ENCODE measurements at places on chromosomes 5 and 9. TPM values are rescaled to one million over a fixed set of nuclear protein-coding genes. Genes with fewer than 3 reads are reported as not detected.

- H3K27me3 ChIP-seq: no peaks in the 10 kb centered on the region
- DNase-seq: no peak
- H3K27ac ChIP-seq: no peak overlapping the region
- H3K4me1 ChIP-seq: no peaks in the 10 kb centered on the region
- H3K4me3 ChIP-seq: no peak overlapping the region
- no peaks in the 10 kb centered on the region for H3K36me3 ChIP-seq
Measured at GRCh38 chr5:108678091-108678490, 69.6 kb upstream of the FER start.

DNA sequence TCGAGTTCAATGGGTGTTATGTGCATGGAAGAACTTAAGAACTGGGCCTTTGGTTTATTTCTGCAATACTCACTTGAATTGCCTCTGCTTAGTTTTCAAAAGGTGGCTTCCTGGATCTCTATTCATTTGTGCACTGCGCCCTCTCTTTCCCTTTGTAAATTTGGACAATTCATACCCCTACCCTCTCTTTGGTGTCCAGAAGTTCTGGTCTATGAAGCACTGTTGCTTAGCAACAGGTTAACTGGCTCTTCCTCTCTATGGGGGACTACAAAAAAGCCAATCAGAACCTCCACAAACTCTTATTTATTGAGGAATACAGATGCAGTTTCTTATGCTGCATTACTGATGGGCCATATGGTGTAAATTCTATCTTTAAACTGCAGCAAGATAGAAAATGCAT is 13.5 kb upstream of the FAM120A start:
- DNase-seq: no peak
- H3K27ac ChIP-seq: no peak overlapping the region
- H3K36me3 ChIP-seq: no peaks in the 10 kb centered on the region
- H3K4me3 ChIP-seq: no peak overlapping the region

GRCh38 chr5:119860463-119860862 is 231.1 kb downstream of the FAM170A start:
- H3K27ac ChIP-seq: no peak overlapping the region
- H3K4me3 ChIP-seq: no peak overlapping the region
- H3K36me3 ChIP-seq: no peaks in the 10 kb centered on the region
- peaks cover 5% of the 10 kb centered on the region for H3K4me1 ChIP-seq

DNA sequence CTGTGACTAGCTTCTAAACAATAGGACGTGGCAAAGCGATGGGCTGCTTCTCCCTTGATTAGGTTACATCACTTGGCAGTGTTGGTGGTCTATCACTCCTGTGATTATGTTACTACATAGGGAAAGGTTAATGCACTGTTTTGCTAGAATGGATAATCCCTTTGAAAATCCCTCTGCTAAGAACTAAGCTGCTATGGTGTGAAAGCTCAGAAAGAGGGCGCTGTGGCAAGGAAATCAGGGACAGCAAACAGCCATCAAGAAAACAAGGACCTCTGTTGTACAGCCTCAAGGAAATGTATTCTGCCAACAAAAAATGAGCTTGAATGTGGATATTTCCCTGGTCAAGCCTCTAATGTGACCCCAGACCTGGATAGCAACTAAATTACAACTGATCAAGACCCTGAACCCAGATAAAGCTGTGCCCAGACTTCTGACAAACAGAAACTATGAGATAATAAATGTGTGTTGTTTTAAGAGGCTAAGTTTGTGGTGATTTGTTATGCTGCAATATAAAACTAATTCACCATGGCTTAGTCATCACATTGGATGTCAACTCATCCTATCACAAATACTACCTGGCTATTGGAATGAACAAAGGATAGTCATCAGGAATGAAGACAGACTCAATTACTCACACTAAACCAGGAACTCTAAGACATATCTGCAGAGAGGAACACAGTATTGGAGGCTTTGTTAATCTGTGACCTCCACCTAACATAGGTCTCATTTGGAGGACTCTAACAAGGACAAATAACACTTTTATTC is 1215.9 kb downstream of the EFNA5 start:
- H3K4me3 ChIP-seq: no peak overlapping the region
- H3K4me1 ChIP-seq: no peaks in the 10 kb centered on the region
- H3K36me3 ChIP-seq: no peaks in the 10 kb centered on the region
- no peak for DNase-seq
- no peaks in the 10 kb centered on the region for H3K27me3 ChIP-seq

GRCh38 chr9:92504881-92505280 is 22.6 kb upstream of the ASPN start:
- no peaks in the 10 kb centered on the region for H3K27me3 ChIP-seq
- no peaks in the 10 kb centered on the region for H3K36me3 ChIP-seq
- peak overlapping the region; percentile 89 for H3K27ac ChIP-seq

GRCh38 chr9:134066526-134066912 is 1.3 kb downstream of the BRD3 start:
- DNase-seq: no peak
- H3K27me3 ChIP-seq: no peaks in the 10 kb centered on the region
- no peak overlapping the region for H3K27ac ChIP-seq
- no peaks in the 10 kb centered on the region for H3K36me3 ChIP-seq

DNA sequence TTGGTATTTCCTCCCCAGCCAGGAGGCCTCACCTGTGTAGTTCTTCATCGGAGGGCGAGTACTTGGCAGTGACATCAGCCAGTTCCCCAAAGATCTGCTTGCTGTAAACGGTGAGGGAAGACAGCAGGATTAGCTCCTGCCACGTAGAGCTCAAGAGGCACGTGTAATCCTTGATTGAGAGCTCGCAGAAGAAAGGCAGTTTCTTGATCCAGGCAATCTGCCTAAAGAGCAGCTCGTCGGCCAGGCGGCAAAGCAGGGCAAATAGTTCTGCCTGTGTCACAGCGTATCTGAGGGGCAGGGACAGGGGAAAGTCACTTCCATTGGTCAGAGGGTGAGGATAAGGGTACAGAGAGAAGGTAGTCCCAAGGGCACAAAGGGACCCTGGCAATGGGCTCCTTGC is 28.6 kb upstream of the NR5A1 start:
- no peak overlapping the region for H3K27ac ChIP-seq
- H3K27me3 ChIP-seq: no peaks in the 10 kb centered on the region
- H3K36me3 ChIP-seq: no peaks in the 10 kb centered on the region
- H3K4me1 ChIP-seq: no peaks in the 10 kb centered on the region
- DNase-seq: no peak
- no peak overlapping the region for H3K4me3 ChIP-seq

GRCh38 chr5:55855509-55855908 is 4.4 kb downstream of the IL31RA start:
- DNase-seq: no peak
- no peaks in the 10 kb centered on the region for H3K27me3 ChIP-seq

Gene G3BP1
- 64.7 TPM for total RNA-seq

DNA sequence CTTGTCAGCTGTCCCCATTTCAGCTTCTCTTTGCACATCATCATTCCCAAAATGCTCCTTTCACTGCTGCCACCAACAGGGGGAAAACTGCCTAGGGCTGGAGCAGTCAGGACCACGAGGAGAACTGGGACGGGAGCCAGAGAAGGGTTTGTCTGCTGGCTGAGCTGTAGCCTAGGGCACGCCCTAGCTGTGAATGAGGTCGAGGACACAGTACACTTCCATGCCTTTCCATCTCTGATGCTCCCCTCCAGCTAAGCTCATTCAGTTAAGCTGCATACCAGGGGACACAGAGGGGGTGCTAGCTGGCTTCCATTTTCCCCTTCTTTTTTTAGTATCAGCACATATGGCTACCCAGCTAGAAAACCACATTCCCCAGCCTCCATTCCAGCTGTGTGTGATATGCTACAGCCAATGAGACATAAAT is 64.7 kb downstream of the STK10 start:
- H3K27me3 ChIP-seq: no peaks in the 10 kb centered on the region
- H3K4me1 ChIP-seq: no peaks in the 10 kb centered on the region
- DNase-seq: no peak
- H3K4me3 ChIP-seq: no peak overlapping the region
- no peak overlapping the region for H3K27ac ChIP-seq
- H3K36me3 ChIP-seq: no peaks in the 10 kb centered on the region

DNA sequence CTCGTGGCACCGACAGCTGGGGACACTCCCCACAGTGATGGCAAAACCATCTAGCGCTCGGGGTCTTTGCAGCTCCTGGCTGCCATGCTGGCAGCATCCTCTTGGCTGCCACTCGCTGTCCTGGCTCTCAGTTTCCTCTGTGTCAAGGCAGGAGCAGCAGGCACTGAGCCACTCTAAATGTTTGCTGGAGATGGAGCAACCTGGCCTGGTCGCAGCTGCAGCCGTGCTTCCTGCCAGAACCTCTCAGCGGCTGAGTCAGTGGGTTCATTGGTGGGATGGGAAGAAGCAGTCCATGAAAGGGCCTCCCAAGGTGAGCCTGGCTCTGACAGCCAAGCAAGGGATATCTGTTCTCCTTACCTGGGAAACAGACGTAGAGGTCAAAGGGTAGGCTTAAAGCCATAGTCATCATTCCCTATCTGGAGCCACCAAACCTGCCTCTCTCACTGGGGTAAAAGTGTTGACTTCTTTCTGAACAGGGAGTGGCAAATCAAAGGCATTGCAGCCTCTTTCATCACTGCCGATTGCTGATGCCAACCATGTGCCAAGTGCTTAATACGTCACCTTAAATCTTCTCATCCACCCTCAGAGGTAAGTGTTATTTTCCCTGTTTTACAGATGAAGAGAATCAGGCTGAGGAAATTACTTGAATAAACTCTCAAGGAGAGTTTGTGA is 304.8 kb upstream of the ZNF462 start:
- no peaks in the 10 kb centered on the region for H3K27me3 ChIP-seq
- H3K36me3 ChIP-seq: no peaks in the 10 kb centered on the region
- no peaks in the 10 kb centered on the region for H3K4me1 ChIP-seq
- no peak overlapping the region for H3K4me3 ChIP-seq
- no peak overlapping the region for H3K27ac ChIP-seq

All from thoracic aorta (tissue), 2 donors.